ENCODE measurements at places on chromosomes 4 and X.

DNA sequence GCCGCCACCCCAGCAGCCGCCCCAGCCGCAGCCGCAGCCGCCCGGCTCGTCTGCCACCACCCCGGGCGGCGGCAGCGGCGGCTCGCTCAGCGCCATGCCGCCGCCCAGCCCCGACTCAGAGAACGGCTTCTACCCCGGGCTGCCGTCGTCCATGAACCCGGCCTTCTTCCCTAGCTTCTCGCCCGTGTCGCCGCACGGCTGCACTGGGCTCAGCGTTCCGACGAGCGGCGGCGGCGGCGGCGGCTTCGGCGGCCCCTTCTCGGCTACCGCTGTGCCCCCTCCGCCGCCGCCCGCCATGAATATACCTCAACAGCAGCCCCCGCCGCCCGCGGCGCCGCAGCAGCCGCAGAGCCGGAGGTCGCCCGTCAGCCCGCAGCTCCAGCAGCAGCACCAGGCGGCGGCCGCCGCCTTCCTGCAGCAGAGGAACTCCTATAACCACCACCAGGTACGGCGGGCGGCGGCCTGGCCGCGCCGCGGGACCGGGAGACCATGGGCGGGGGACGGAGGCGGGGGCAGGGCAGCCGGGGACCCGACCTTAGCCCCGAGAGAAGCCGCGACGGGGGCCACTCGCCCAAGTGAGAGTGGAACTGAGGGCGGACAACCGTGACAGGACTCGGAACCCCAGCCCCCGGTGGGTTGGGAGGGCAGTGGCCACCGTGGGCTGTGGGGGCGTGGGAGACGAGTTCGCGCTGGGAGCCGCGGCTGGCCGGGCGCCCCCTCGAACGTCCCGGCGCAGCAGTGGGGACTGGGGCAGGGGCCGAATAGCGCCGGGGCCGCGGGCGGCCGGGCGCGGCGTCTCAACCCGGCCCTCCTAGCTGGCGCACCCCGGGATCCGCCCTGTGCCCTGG is 1.8 kb downstream of the CPEB2 start:
- DNase-seq = no peak

DNA sequence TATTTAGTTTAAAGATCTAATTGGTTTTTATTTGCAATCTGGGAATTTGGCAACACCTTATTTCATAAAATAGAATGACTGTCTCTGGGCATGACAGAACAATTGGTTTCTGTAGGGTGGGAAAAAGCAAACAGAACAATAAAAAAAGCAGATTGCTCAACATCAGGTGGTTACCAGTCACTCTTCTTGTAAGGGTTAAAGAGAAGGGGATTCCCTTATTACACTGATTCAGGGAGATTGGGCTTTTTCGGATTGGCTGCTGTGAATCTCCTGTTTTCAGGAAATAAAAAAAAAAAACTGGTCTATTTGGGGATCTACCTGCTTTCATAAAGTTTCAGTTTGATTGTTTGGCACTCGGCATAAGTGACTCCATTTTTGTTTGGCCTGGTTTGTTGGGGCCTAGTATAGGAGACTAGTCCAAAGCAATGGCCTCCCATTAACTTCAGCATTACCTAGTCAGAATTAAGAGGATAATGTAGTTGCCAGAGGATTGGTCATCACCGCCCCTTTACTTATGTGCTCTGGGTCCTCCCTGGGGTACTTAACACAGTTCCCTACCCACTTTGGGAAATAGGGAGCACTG is 380.5 kb downstream of the IDS start:
- DNase-seq = peak; percentile 27

GRCh38 chrX:47507153-47507867 is 24.3 kb upstream of the ZNF41 start:
- DNase-seq = no peak

- no peak for DNase-seq
Measured at GRCh38 chr4:24559032-24559821, 25.1 kb downstream of the DHX15 start.

DNA sequence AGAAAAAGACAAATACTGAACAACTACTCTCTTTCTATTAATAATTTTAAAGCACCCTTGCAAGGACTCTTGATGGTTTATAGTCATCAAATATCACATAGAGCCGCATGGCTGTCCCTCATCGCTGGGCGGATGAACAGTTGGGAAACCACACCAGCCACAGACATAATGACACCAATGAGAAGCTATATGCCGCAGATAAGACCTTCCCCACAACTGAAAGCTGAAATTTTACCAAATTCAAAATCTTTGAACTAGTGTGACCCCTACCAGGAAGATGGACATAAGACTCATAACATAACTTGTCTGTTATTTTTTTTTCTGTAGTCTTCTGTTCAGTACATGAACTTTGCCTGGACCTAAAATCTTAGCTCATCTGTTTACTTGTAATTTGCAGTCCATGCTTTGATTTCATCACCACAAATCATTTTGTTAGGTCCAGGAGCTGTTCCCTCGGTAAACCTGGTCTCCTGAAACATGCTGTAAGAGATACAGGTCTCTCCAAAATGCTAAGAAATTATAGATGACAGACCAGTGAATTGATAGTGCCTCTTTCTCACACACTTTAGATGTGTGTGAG is 157.3 kb upstream of the RAPGEF2 start:
- DNase-seq = no peak

GRCh38 chrX:19535476-19535875 is 20.2 kb upstream of the MAP3K15 start:
- no peak for DNase-seq

DNA sequence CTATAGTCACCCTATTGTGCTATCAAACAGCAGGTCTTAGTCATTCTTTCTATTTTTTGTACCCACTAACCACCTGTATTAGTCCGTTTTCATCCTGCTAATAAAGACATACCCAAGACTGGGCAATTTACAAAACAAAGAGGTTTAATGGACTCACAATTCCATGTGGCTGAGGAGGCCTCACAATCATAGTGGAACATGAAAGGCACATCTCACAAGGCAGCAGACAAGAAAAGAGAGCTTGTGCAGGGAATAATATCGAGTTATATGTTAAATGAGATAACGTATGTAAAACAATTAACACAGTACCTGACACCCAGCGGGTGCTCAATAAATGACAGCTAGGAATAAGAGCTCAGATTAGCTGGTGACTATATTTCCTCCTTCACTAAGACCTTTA is 88.1 kb upstream of the WDR44 start:
- no peak for DNase-seq

DNA sequence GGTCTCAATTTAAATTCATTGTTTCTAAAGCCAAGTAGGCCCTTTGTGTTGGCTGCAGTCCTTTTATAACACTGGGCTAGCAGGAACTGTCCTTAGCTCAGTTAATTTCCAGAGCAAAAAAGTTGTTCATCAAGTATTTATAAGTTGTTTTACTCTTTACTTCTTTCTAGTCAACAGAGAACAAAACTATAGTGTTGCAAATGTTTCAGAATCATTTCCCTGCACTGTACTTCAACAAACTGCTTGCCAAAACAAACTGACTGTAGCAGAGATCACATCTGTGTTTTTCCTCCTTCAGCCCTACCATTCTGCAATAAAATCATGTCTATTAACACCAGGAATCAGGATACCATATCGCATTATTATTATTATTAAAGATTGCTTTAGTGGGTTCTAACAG is 168.5 kb upstream of the SH3RF1 start:
- no peak for DNase-seq

DNA sequence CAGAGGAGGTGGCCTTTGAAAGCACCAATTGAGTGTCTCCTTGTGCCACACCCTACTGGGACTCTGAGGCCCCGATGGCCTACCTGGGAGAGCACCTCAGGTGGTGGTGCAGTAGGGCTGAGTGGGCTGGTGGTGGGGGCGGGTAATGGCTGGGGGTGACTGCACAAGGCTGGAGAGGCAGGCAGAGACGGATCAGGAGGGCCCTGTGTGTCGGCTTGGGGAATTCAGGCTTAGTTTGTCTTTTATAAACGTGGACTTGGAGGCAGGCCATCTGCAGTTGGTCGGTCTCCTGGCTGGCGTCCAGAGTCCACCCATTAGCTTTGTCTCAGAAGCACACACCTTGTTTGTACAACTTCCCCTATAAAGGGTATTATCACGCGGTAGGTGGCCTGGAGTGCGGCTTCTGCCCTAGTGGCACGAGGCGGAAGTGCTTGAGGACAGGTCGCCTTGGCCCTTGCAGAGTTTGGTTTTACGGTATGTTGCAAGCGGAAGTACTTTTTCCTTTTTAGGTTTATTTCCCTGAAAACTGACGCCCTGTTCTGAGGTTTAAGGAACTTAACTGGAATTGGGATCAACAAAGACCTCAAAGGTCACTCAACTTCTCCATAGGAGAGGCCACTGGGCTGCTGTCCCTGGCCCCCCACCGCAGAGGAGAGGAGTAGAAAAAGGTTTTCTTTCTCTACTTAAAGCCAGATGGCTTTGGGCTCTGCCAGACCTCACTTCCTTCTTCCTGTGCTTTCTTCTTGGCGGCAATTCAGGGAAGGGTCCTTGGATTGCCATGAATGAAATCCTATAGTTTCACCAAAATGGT is 8.0 kb downstream of the TBC1D14 start:
- DNase-seq = no peak

DNA sequence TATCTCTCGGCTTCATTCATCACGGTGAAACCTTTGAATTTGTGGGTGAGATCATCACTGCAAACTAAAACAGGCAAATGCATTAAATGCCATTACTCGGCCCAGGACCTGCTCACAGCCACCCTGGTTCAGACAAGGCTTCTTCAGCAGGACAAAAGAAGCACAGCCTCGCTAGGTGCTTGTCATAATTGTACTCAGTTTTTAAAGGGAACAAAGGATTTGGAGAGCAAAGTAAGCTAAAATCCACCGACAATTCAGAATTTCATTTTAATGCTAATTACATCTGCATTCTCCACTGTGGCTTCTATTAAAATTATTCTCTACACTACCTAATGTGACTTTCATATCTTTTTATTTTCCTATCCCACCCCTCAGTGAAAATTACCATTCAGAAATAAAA is 57.0 kb downstream of the PCYT1B start:
- DNase-seq = no peak

DNA sequence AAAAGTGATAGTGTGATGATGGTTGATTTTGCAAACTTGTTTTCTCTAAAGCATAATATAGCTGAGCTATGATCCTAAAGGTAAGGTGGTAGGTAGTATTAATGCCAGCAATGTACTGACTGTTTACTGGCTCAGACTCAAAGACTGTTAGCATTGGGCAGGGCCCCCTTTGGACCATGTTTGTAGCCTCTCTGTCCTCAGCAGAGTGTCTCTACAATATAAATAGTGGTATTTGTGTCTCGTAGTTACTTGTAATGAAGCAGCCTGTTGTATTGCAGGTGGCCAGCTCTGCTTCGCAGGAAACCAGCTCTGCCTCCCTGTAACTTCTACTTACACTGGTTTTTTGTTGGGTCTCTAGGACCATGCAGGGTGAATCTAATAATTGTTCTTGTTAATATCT is 70.5 kb downstream of the ARHGAP10 start:
- no peak for DNase-seq

DNA sequence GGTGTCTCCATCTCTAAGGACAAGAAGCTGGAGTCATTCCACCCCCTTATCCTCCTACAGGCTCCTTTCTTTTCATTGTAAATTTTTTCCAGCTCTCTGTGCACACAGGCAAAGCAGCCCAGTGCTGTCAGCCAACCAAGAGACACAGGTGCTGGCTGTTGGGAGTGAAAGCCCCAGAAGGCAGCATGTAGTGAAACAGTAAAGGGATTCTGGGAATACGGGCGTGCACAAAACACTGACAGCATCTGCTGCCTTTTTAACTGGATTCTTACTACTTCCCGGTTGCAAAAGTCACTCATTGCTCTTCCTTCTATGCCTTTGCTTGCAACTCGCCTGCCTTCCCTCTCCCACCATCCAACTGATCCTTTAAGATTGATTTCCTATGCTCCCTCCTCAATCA is 208.6 kb upstream of the PRPS2 start:
- DNase-seq = no peak

DNA sequence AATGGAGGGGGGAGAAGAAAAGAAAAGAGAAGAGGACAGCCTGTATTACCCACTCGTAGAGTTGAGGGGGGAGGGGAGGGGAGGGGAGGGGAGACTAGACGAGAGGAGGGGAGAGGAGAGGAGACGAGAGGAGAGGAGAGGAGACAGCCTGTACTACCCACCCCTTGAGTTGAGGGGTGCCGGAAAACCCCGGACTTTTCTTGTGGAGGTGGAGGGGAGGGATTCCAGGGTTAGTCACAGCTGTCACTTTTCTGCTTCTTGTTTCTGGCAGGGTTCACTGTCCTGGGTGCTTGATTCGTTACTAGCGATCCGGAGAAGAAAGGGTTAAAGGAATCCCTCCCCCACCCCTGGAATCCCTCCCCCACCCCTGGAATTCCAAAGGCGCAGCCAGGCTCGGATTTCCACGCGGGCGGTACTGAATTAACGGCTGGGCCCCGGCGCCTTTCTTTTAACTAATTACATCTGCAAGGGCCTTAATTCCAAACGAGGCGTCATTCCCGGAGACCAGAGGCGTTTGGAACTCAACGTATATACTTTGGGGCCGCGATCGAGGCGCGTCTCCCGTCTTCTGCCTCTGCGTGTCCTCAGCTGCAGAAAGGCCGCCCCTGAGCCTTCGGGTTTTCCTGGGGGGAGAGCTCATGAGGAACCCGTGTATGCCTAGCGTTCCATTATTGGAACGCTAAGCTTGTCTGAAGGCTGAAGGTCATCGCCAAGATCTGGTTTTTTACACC is 20.1 kb upstream of the CSF2RA start:
- no peak for DNase-seq

- no peak for DNase-seq
Measured at GRCh38 chr4:4677556-4678522, 136.0 kb upstream of the STX18 start.

DNA sequence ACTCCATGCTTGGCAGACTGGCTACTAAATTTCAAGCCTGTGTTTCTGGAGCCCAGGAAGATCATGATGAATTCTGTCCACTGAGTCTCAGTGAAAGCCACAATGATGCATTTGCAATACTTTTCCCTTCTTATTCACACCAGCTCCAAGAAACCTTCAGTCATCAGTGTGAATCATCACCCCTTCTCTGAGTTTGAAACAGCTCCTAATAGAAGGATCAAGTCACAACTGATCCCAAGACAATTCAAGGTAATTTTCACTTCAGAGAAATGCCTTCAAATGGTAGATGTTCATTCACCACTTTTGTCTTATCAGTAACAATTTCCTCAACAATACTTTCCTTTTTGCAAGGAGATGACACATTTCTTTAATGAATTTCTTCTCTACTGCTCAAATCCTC is 257.4 kb downstream of the NLGN4X start:
- peak; percentile 0 for DNase-seq

GRCh38 chr4:95386410-95386809 is 162.4 kb downstream of the UNC5C start:
- no peak for DNase-seq

GRCh38 chrX:10379878-10380277 is 223.1 kb downstream of the CLCN4 start:
- no peak for DNase-seq

- DNase-seq = no peak
Measured at GRCh38 chrX:154739952-154740465, 10.9 kb downstream of the GAB3 start.

- no peak for DNase-seq
Measured at GRCh38 chr4:107304699-107305286, 268.7 kb upstream of the DKK2 start.

DNA sequence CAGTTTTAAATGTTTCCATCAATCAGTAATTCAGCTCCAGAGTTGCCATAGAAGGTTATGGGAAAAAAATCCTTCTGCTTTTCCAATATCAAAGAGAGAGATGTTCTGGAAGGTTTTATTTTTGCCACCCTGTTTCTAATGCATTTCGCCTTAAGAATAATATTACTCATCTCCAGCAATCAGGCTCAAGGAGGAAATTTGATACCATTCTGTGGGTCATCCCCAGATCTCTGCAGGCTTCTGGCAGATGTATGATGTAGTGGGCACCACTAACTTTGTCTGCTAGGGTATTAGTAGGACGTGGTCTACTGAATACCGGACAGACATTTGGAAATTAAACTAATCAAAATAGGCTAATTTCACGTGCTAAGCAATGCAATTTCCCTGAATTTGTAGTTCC is 645.4 kb upstream of the TENM3 start:
- DNase-seq = no peak
